ENCODE measurements at places on chromosomes 5 and 9. TPM values are rescaled to one million over a fixed set of nuclear protein-coding genes. Genes with fewer than 3 reads are reported as not detected.

Gene ABCA1
- 15.3 TPM for total RNA-seq

Gene LCN12
- not detected for total RNA-seq

Gene EGFL7
- total RNA-seq, result 318 TPM

Gene MZB1
- 0.09 TPM for total RNA-seq

Gene ANKRD20A1
- total RNA-seq, result 1.7 TPM

Gene SAXO1
- total RNA-seq, result not detected

Gene TNFSF15
- 0.27 TPM for total RNA-seq

Gene ST8SIA4
- 8.0 TPM for total RNA-seq

Gene THBS4
- total RNA-seq, result under 0.01 TPM

Gene FST
- 17.3 TPM for total RNA-seq

Gene SHISAL2B
- total RNA-seq, result not detected

Gene EFNA5
- 7.6 TPM for total RNA-seq

Gene GPR21
- 0.90 TPM for total RNA-seq

Gene PCDHB15
- total RNA-seq, result 0.90 TPM

Gene PCDHGC4
- 1.4 TPM for total RNA-seq

Gene GGTA1
- total RNA-seq, result 0.18 TPM

Gene PCDHGA9
- 1.6 TPM for total RNA-seq

Gene CAVIN4
- total RNA-seq, result 2.0 TPM

Gene SLC34A1
- total RNA-seq, result not detected

Gene GMCL2
- not detected for total RNA-seq

Gene FOXE1
- not detected for total RNA-seq

Gene ALDH7A1
- 39.6 TPM for total RNA-seq

Gene IFNA4
- not detected for total RNA-seq

Gene NUTM2F
- total RNA-seq, result not detected

Gene ASB6
- total RNA-seq, result 11.1 TPM

Gene PRXL2C
- 15.3 TPM for total RNA-seq

Gene ANKRD18B
- total RNA-seq, result 0.94 TPM

Gene PCDHB16
- 0.09 TPM for total RNA-seq

Gene CXCL14
- not detected for total RNA-seq

Gene PCDHB11
- total RNA-seq, result 0.38 TPM
